ENCODE measurements at places on chromosomes 1 and 21. TPM values are rescaled to one million over a fixed set of nuclear protein-coding genes. Genes with fewer than 3 reads are reported as not detected.

DNA sequence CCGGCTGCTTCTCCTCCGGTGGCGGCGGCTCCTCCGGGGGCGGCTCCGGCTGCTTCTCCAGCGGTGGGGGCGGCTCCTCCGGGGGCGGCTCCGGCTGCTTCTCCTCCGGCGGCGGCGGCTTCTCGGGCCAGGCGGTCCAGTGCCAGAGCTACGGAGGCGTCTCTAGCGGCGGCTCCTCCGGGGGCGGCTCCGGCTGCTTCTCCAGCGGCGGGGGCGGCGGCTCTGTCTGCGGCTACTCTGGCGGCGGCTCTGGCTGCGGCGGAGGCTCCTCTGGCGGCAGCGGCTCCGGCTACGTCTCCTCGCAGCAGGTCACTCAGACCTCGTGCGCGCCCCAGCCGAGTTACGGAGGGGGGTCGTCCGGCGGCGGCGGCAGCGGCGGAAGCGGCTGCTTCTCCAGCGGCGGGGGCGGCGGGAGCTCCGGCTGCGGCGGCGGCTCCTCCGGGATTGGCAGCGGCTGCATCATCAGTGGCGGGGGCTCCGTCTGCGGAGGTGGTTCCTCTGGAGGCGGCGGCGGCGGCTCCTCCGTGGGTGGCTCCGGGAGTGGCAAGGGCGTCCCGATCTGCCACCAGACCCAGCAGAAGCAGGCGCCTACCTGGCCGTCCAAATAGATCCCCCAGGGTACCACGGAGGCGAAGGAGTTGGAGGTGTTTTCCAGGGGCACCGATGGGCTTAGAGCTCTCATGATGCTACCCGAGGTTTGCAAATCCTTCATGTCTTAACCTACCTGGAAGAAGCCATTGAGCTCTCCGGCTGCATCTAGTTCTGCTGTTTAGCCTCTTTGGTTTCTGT is 2.0 kb downstream of the LORICRIN start:
- DNase-seq: peak; percentile 75
- H3K4me1 ChIP-seq: peaks cover 27% of the 10 kb centered on the region
- no peaks in the 10 kb centered on the region for H3K36me3 ChIP-seq
- H3K27ac ChIP-seq: no peak overlapping the region

DNA sequence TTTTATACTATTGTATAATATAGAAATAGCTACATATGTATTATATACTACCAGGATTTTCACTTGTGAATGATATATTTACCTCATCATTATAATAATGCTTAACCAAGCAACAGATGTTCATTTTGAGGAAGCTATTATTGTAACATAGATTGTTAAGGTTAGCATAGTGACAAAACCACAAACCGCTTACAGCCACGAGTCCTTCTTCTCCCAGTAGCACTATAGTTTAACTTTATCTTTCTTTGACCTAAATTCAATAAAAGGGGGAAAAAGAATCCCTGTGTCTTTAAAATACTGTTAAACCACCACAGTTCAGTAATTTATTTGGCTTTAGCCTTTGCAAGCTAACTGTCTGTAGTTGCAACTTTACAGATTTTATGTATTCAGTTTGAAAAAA is 1039.4 kb upstream of the B3GALT2 start:
- peaks cover 8% of the 10 kb centered on the region for H3K4me1 ChIP-seq
- H3K27ac ChIP-seq: no peak overlapping the region
- H3K27me3 ChIP-seq: no peaks in the 10 kb centered on the region
- no peak overlapping the region for H3K4me3 ChIP-seq
- no peaks in the 10 kb centered on the region for H3K36me3 ChIP-seq

GRCh38 chr1:24872061-24872850 is 57.8 kb downstream of the RUNX3 start:
- H3K4me3 ChIP-seq: no peak overlapping the region
- H3K27ac ChIP-seq: no peak overlapping the region
- peaks cover 10% of the 10 kb centered on the region for H3K4me1 ChIP-seq
- no peaks in the 10 kb centered on the region for H3K36me3 ChIP-seq
- H3K27me3 ChIP-seq: peaks cover 5% of the 10 kb centered on the region

GRCh38 chr1:154810571-154810970 is 59.5 kb downstream of the KCNN3 start:
- DNase-seq: no peak
- peaks cover 35% of the 10 kb centered on the region for H3K4me1 ChIP-seq
- H3K4me3 ChIP-seq: no peak overlapping the region
- H3K27me3 ChIP-seq: no peaks in the 10 kb centered on the region
- peak overlapping the region; percentile 17 for H3K27ac ChIP-seq

DNA sequence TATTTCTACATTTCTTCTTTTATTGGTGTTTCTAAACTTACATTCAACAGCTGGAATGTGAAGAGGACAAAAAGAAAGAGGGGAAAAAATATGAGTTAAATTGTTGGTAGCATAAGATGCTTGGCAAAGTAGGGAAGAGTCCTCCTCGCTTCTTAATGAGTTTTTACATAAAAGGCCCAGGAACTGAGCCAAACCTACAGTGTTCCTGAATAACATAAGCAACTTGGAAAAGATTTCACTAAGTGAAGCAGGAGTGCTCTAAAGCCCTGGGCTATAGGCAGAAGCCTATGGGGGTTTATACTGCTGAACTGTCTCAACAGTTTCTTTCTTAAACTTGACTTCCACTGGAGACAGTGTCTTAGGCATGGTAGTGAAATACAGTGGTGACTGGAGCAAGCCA is 115.0 kb upstream of the USP25 start:
- DNase-seq: no peak
- no peaks in the 10 kb centered on the region for H3K4me1 ChIP-seq
- no peak overlapping the region for H3K4me3 ChIP-seq
- no peak overlapping the region for H3K27ac ChIP-seq
- H3K36me3 ChIP-seq: no peaks in the 10 kb centered on the region

DNA sequence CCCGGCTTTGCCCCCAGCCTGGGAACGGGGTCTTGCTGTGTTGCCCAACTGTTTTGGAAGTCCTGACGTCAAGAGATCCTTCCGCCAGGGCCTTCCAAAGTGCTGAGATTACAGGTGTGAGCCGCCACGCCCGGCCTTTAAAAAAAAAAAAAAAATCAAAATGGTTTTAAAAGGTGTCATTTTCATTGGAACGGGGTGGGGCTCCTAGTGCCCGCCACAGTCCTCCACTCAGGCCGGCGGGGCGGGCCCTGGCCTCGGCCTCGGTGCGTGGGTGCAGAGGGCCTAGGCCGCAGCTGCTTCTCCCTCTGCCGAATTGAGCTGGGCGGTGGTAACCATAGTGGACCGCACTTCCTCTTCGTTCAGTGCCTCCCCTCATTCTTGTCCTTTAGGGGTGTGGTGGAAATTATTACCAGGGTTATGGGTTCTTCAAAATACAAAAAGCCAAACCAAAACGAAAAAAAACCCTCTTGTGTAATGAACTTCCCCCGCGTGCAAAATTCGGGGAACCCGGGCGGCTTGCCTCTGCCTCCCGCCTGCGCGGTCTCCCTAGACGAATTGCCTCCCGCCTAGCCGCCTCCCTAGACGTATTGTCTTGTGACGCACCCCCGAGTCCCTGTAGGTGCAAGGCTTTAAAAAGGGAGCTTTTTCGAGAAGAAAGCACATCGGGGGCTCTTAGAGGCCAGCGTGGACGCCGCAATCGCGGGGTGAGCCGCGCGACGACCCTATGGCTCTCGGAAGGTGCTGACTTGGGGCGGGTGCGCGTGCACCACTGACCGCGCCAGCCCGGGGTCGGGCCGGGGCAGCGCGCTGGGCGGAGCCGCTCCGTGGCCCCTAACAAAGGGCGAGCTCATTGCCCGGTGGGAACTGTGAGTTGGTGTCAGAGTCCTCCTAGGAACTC is 10.5 kb upstream of the SPEN start:
- peaks cover 38% of the 10 kb centered on the region for H3K4me1 ChIP-seq
- peak; percentile 91 for DNase-seq
- H3K4me3 ChIP-seq: peak overlapping the region; percentile 75
- H3K27ac ChIP-seq: peak overlapping the region; percentile 100
- H3K36me3 ChIP-seq: no peaks in the 10 kb centered on the region
- no peaks in the 10 kb centered on the region for H3K27me3 ChIP-seq

- no peaks in the 10 kb centered on the region for H3K27me3 ChIP-seq
- DNase-seq: no peak
- no peak overlapping the region for H3K27ac ChIP-seq
- no peaks in the 10 kb centered on the region for H3K36me3 ChIP-seq
These were observed 689.6 kb downstream of the USP25 start for GRCh38 chr21:16419188-16419921.

GRCh38 chr1:215793180-215793579 is 226.1 kb downstream of the KCTD3 start:
- H3K36me3 ChIP-seq: no peaks in the 10 kb centered on the region
- no peaks in the 10 kb centered on the region for H3K4me1 ChIP-seq
- no peak overlapping the region for H3K27ac ChIP-seq
- DNase-seq: no peak
- H3K27me3 ChIP-seq: no peaks in the 10 kb centered on the region

- no peak for DNase-seq
- H3K4me1 ChIP-seq: no peaks in the 10 kb centered on the region
- peak overlapping the region; percentile 77 for H3K27ac ChIP-seq
- H3K36me3 ChIP-seq: peaks cover 13% of the 10 kb centered on the region
- no peaks in the 10 kb centered on the region for H3K27me3 ChIP-seq
These were observed 40.6 kb downstream of the AKNAD1 start for GRCh38 chr1:108816049-108816893.

DNA sequence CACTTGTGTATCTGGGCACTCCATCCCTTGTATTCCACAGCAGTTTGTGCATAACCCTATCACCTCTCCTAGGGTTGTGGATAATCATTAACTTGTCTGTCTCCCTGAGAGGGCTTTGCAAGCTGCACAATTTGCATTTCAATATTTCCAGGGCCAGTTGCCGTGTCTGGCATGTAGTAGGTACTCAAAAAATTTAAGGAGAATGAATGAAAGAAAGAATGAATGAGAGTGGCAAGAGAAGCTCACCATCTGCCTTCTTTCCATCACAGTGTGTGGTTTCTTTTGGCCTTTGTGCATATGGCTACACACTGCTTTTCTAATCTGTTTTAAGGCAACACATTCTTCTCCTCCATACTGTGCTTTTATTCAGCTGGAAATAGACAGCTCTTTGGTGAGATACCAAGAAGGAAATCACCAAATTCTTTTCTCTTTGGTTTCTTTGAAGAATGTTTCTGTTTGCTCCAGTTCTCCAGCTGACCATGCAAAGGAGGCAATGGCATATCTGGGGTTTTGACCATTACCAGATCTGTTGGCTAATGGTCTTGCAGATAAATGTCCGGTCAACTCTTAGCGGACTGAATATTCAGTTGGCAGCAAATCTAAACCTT is 49.4 kb downstream of the NGF start:
- no peak for DNase-seq
- H3K27ac ChIP-seq: no peak overlapping the region
- H3K27me3 ChIP-seq: no peaks in the 10 kb centered on the region

GRCh38 chr1:177255411-177255810 is 84.7 kb downstream of the BRINP2 start:
- H3K36me3 ChIP-seq: no peaks in the 10 kb centered on the region
- DNase-seq: no peak
- H3K4me3 ChIP-seq: no peak overlapping the region
- peak overlapping the region; percentile 43 for H3K27ac ChIP-seq

DNA sequence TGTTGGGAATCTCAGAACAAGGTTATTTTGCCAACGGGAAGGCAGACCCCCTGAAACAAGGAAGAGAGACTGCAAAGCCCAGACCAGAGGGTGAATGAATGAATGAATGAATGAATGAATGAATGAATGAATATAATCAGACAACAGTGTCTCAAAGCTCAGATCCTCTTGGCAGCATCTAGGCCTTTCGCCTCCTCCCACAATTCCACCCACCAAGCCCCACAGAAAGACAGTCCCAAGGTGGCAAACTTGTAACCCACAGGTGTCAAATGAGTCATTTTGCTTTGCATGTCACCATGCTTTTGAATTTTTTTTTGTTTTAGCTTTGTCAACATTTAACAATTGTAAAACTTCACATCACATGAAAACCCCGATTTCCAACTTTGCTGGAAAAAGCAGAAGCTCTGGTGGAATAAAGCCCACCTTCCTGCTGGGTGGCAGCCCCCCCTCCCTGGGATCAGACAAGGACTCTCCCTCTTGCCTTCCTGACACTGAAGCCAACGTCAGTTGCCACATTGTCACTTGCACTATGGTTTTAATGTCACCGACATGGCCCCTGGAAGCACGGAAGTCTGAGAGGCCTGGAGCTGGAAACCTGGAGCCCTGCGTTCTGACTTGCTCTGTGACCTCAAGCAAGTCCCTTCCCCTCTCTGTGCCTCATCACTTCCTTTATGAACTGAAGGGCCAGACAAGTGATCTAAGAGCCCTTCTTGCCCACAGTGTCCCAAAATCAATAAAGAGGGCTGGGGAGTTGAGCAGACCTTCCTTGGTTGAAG is 134.6 kb upstream of the RUNX3 start:
- peaks cover 30% of the 10 kb centered on the region for H3K4me1 ChIP-seq
- H3K27me3 ChIP-seq: no peaks in the 10 kb centered on the region
- peak overlapping the region; percentile 43 for H3K27ac ChIP-seq
- no peak overlapping the region for H3K4me3 ChIP-seq
- no peaks in the 10 kb centered on the region for H3K36me3 ChIP-seq
- DNase-seq: peak; percentile 55

Gene CGN
- not detected for total RNA-seq

Gene FYB2
- total RNA-seq: not detected

All from spleen (tissue), 13 donors.